CMK (cell line): ENCODE measurements at places on chromosomes 12 and 14.

DNA sequence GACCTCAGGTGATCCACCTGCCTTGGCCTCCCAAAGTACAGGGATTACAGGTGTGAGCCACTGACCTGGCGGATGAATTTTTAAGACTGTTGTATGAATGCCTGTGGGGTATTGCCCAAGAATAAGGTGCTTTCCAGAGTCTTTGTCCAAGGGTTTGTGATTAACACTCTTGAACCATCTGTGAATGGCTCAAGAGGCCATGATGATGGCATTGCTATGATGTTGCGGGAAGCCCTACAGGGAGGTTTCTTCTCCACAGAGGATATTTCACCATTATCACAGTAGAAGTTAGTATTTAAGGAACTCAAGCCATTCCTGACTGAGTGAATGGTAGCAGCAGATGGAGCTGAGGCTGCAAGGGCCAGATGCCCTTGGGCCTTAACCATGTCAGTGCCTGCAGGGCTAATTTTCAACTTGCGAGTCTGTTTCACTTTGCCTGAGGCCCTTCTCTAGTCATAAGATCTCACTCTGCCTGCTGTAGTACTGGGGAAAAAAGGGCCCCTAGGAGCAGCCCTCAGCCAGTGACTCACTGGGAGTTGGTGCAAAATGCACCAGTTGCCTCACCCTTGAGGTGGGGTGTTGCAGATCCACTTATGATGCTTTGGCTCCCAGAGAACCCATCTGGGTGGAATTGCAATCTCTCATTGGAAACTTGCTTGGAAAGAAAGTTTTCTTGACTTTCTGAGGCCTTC lies 108.6 kb upstream of the FLRT2 start:
- no peak for DNase-seq

DNA sequence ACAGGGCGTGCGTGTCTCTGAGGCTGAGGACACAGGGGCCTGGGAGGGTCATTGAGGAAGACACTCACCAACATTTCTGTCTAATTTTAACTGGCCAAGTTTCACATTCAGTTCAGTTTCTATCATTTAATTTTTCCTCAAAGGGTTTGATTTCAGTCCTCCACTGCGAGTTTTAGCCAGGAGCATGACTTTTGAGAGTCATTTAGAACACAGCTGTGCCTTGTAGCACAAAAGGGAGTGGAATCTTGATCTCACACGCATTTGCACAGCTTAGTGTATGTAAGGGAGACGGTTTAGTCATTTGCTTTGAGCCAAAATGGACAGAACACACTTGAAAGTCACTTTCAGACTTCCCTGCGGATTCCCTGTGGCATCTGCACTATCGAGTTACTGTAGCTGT lies 1090.8 kb downstream of the BCL11B start:
- DNase-seq, result no peak

DNA sequence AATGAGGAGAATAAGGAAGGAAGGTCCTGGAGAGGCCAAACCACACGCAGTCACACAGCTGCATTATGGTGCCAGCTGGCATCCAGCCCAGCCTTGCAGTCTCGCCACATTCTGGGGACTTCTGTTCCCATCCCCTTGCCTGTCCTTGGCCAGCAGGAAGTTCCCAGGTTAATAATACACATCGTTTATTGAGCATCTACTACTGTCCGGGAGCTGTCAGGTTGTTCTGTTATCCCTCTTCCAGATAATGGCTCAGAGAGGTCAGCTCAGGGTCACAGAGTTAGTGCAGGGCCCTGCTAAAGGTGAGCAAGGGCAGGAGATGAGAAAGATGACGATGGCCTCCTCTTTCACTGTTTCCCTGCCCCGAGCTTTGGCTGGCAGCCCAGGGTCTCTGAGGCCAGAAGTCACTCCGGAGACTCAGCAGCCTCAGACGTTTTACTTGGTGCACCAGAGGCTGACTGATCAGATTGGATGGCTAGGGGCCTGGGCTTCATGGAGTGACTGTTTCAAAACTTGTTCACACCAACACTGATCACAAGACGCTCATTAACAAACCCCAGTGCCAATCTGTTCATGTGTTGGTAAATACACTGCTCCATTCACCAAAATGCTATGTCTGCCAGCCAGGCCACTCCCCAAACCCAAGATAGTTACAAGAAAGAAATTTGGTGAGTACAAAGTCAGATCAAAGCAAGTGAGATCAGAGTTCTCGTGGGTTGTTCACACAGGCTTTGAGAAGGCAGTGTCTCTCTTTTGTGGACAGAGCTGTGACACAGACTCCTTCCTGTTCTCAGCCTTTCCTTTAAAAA lies 79.2 kb downstream of the B4GALNT3 start:
- no peak for DNase-seq

DNA sequence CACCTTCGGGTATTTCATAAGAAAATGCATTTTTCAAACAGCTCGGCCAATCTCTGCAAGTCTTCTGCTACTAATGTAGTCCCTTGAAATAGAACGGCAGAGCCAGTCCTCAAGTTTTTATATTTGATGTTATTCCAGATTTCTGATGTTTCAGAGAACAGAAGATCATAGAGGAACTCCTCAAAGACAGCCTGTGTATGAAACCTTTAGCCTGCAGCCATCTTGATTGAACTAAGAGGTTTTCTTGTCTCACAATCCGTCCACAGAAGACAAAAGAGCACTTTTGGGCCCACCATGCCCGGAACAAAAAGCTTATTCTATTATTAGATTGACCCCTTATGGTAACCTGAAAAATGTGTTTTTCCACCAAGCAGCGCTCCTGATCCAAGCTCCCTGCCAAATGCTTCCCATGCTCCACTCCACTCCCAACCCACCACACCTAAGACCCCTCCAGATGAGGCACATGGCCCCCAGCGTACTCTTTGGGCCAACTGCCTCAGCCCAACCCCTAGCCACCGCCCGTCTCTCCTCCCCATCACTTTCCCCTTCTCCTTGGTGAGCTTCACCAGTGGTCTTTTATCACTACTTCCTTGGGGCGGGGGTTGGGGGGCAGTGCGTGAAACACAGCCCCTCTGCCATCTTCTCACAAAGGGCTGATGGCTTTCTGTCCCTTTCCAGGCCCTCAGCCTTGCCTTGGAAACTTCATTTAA lies 175.8 kb downstream of the CALM1 start:
- no peak for DNase-seq

DNA sequence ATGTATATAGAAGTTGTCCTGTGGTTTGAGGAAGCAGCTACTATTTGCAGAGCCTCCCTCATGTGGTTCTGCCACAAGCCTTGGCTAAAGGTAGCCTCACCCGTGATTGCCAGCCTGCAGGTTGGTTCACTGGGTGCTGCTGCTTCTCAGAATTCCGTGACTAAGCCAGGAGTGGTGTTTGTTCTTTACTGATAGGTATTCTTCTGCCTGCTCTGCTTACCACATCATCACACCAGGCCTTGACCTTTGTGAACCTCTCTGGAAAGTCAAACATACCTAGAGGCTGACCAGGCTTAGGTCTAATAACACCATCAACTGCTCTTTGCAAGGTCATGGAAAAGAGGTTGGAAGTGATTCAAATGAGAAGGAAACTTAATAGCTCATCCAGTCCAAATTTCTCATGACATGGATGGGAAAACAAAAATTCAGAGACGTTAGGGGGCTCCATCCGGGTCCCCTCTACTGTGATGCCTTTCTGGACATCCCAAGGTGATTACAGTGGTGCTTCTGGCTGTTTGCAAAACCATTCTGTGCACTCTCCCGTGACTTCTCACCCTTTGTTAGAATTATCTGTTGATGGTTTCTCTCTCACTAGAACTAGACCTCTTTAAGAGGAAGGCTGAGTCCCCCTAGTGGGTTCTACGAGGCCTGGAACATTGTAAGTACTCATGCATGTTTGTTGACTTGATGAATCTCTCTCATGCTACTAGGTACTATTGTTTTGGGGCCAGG lies 8.5 kb upstream of the SOCS2 start:
- no peak for DNase-seq

DNA sequence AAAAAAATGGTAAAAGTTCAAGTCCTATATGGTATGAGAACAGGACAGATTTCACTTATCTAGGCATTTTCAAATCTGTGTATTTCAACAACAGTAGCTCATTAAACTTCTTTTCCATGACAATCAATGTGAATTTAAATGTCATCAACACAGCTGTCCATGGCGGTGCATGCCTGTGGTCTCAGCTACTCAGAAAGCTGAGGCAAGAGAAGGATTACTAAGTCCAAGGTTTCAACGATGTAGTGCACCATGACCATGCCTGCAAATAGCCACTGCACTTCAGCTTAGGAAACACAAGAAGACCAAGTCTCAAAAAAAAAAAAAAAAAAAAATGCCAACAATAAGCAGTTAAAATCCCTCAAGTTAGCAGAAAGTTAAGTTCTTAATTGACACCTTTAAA lies 214.6 kb downstream of the C12orf50 start:
- DNase-seq, result no peak

GRCh38 chr12:124737772-124738635 lies 125.7 kb downstream of the SCARB1 start:
- DNase-seq, result no peak

DNA sequence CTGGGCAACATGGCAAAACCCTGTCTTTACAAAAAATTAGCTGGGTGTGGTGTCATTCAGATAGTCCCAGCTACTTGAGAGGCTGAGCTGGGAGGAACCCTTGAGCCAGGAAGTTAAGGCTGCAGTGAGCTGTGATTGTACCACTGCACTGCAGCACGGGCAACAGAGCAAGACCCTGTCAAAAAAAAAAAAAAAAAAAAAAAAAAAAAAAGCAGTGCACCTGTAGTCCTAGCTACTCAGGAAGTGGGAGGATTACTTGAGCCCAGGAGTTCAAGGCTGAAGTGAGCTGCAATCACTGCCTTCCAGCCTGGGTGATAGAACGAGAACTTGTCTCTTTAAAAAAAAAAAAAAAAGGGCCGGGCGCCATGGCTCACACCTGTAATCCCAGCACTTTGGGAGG lies 5.6 kb downstream of the REM2 start:
- no peak for DNase-seq

- DNase-seq, result no peak
Measured at GRCh38 chr12:120388691-120389481, 19.9 kb upstream of the MSI1 start.

- DNase-seq, result no peak
Measured at GRCh38 chr14:21475767-21476522, 814 bp downstream of the RAB2B start.

- no peak for DNase-seq
Measured at GRCh38 chr14:99707420-99707819, 23.3 kb downstream of the CYP46A1 start.

DNA sequence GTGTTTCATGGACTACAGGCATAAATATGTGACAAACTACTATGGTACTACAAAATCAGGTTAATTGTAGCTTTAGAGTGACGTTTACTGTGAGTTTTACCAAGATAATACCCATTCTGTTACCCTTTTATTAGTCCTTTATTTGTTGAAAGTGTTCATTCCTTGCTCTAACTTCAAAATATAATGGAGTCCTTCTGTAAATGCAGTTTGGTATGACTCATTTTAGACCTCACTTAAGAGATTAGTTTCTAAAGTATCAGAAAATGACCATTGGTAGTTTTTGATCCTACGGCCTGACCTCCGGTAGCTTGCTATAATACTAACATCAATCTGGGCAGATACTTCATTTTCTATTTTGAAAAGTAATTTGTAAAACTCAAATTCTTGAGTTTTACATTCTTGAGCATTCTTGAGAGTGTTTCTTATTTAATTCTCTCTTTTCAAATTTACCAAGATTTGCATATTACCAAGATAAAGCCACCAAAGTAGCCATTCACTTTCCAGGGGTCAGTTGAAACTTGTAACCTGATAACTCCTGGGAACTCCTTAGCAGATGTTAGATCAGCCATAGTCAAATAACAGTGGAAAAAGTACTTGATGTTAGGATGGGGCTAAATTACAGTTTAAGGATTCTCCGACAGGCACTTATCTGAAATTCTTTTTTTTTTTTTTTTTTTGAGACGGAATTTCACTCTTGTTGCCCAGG lies 4.2 kb downstream of the HSPA2 start:
- no peak for DNase-seq

DNA sequence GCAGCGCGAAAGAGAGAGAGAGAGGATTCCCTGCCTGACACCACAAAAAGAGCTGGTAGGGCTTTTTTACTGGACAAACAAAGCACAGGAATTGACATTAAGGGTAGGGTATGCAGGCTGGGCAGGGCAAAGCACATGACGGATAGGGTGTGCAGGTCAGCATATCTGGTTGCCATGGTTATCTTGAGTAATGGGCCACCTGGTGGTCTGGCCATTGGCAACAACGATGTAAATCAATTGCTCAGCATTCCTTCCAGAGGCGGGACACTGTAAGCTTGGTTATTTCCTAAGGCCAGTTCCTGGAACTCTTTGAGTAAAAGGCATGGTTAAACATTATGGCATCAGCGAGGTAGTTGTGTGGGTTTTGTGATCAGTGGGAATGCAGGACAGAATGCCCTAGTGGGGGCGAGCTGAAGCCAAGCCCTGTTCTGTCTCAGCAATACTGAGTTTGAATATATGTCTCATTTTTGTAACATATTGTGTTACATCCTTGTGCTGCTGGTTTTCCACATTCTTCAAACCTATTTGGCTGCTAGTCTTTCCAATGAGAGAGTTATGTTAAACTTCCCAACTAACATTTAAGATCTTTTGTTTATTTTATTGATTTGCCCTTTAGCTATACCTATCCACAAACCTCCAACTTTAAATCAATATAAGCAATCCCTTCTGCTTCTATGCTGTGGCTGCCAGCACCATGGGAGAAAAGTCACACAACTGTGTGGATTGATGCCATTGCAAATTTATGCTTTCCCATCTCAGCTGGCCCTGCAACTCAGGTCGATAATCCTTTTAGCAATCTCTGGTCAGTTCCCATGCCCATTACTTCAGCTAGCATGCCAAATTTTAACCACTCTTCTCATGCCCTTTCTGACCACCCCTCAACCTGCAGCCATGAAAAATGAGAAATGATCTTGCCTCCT lies 396.7 kb upstream of the PDE3A start:
- no peak for DNase-seq

DNA sequence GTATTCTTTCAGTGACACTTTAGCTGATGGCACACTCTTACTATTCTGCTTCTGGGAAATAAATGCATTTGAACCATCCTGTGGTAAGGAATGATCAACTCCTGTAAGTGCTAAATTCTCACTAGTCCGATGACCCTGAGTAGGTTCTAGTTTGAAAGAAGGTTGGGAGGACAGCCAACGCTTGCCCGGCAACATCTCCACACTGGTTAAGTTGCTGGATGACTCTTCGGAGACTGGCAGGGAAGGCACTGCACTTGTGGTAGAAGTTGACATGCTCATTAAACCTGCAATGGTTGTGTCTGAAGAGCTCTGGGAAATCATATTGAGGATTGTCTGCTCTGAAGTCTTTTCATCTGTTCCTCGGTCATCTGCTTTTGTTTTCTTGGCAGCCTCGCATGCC lies 12.0 kb upstream of the KANSL2 start:
- no peak for DNase-seq

- no peak for DNase-seq
Measured at GRCh38 chr14:61544448-61545330, 150.6 kb upstream of the HIF1A start.

GRCh38 chr14:68638141-68638999 lies 154.5 kb downstream of the ZFP36L1 start:
- no peak for DNase-seq

GRCh38 chr14:45867046-45867894 lies 614.3 kb upstream of the MIS18BP1 start:
- DNase-seq, result no peak

- no peak for DNase-seq
Measured at GRCh38 chr12:6782850-6783566, 6.3 kb upstream of the CD4 start.

- no peak for DNase-seq
Measured at GRCh38 chr14:73777420-73777819, 63.2 kb upstream of the PNMA1 start.

- no peak for DNase-seq
Measured at GRCh38 chr14:35333264-35333730, 41.1 kb downstream of the PSMA6 start.

- no peak for DNase-seq
Measured at GRCh38 chr14:54642801-54643695, 76.1 kb downstream of the SAMD4A start.

GRCh38 chr14:68468437-68469207 lies 324.2 kb downstream of the ZFP36L1 start:
- no peak for DNase-seq
